ENCODE measurements at places on chromosomes 7 and 10. TPM values are rescaled to one million over a fixed set of nuclear protein-coding genes. Genes with fewer than 3 reads are reported as not detected.
A peak's percentile ranks its signal among the peaks of the same experiment; 100 is the strongest.

Gene STAG3
- total RNA-seq = 0.77 TPM

Gene AKR1C8
- total RNA-seq = not detected

GRCh38 chr7:96224073-96224472 is 97.8 kb downstream of the SLC25A13 start:
- DNase-seq = no peak

GRCh38 chr7:112414855-112415490 is 35.3 kb upstream of the IFRD1 start:
- peak; percentile 50 for DNase-seq

DNA sequence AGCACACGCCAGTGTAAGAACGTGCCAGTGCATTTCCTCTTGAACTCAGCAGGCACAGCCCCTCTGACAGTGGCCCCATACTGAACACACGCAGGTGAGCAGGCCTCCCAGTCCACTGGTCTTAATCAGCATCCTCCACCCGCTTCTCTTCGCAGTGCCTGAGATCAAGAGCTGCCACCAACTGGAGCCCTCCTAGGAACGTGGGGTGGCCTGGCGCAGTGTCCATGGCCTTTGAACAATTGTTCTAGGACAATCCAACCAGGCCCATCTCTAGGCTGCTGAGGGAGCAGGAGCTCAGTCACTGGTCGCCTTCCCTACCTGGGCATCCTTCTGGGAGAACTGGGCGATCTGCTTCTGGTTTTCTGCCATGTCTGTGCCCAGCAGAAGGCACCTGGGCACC is 15.2 kb downstream of the PYROXD2 start:
- no peak for DNase-seq

GRCh38 chr7:26700386-26700785 is 164.0 kb downstream of the SKAP2 start:
- DNase-seq = no peak

GRCh38 chr7:47392241-47392759 is 189.6 kb downstream of the TNS3 start:
- DNase-seq = no peak

Data from Daoy (cell line).